ENCODE measurements at places on chromosomes 7 and 10. TPM values are rescaled to one million over a fixed set of nuclear protein-coding genes. Genes with fewer than 3 reads are reported as not detected.

GRCh38 chr7:139901056-139901795, 72.2 kb downstream of the TBXAS1 start:
- no peak overlapping the region for H3K4me3 ChIP-seq
- H3K27me3 ChIP-seq = no peaks in the 10 kb centered on the region
- no peaks in the 10 kb centered on the region for H3K4me1 ChIP-seq
- no peak overlapping the region for H3K27ac ChIP-seq
- H3K36me3 ChIP-seq = no peaks in the 10 kb centered on the region

- H3K4me3 ChIP-seq = no peak overlapping the region
- no peak for DNase-seq
- no peaks in the 10 kb centered on the region for H3K4me1 ChIP-seq
- H3K36me3 ChIP-seq = no peaks in the 10 kb centered on the region
- no peaks in the 10 kb centered on the region for H3K27me3 ChIP-seq
These were observed 23.2 kb downstream of the RAPGEF5 start for GRCh38 chr7:22333680-22334141.

DNA sequence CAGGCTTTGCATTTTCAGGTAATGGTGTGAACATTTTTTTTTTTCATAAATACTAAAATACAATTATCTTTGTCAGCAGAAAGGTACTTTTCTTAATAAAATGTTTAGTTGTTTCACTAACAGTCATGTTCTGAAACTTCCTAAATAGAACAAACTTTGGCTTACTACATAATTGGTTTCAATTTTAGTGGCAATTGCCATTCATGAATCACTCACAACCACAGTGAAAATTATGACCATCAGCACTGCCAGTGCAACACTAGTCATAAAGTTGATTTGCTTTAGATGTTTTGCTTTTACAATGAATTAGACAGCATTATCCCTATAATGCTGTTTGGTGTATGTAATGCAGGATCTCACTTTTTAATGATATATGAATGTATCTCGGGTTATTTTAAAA, 297.6 kb upstream of the PLXDC2 start:
- H3K27ac ChIP-seq = no peak overlapping the region
- H3K27me3 ChIP-seq = no peaks in the 10 kb centered on the region
- no peaks in the 10 kb centered on the region for H3K4me1 ChIP-seq
- H3K36me3 ChIP-seq = no peaks in the 10 kb centered on the region
- DNase-seq = no peak

GRCh38 chr10:49741108-49741995, 20.8 kb downstream of the OGDHL start:
- no peak overlapping the region for H3K27ac ChIP-seq
- no peak for DNase-seq
- H3K4me3 ChIP-seq = no peak overlapping the region

GRCh38 chr10:121053151-121053550, 202.0 kb downstream of the WDR11 start:
- no peak for DNase-seq
- H3K27ac ChIP-seq = no peak overlapping the region
- no peaks in the 10 kb centered on the region for H3K4me1 ChIP-seq

DNA sequence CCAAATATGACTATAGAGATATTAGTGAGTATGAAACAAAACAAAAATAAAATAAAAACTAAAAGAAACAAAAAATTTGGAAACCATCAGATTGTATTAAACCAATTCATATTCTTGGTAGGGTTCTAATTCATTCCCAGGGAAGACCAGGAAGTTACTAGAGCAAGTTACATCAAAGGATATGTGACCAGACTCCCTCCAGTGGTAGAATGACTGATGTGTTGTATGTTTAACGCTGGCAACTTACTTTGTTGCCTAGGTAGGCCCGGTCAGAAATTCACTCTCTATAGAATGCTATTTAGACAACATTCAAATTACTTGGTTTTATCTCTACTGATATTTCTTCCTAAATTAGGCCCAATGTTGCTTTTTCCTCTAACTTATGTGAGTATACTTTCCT, 5.2 kb downstream of the PHYHIPL start:
- H3K27me3 ChIP-seq = peaks cover 6% of the 10 kb centered on the region
- peak; percentile 43 for DNase-seq
- no peak overlapping the region for H3K27ac ChIP-seq
- no peaks in the 10 kb centered on the region for H3K36me3 ChIP-seq

- H3K4me3 ChIP-seq = no peak overlapping the region
- no peaks in the 10 kb centered on the region for H3K4me1 ChIP-seq
- H3K27ac ChIP-seq = no peak overlapping the region
- no peaks in the 10 kb centered on the region for H3K27me3 ChIP-seq
- H3K36me3 ChIP-seq = peaks cover 14% of the 10 kb centered on the region
These were observed 53.9 kb downstream of the SHH start for GRCh38 chr7:155758348-155758747.

GRCh38 chr10:8173866-8174243, 119.4 kb downstream of the GATA3 start:
- H3K4me3 ChIP-seq = no peak overlapping the region
- H3K36me3 ChIP-seq = no peaks in the 10 kb centered on the region
- H3K27me3 ChIP-seq = no peaks in the 10 kb centered on the region
- DNase-seq = no peak
- no peaks in the 10 kb centered on the region for H3K4me1 ChIP-seq
- no peak overlapping the region for H3K27ac ChIP-seq

- DNase-seq = peak; percentile 58
- H3K36me3 ChIP-seq = no peaks in the 10 kb centered on the region
- H3K27ac ChIP-seq = no peak overlapping the region
- no peak overlapping the region for H3K4me3 ChIP-seq
- H3K27me3 ChIP-seq = no peaks in the 10 kb centered on the region
- H3K4me1 ChIP-seq = peaks cover 12% of the 10 kb centered on the region
These were observed 28.0 kb upstream of the CABCOCO1 start for GRCh38 chr10:61634746-61635145.

- H3K27ac ChIP-seq = no peak overlapping the region
- no peaks in the 10 kb centered on the region for H3K4me1 ChIP-seq
- no peaks in the 10 kb centered on the region for H3K36me3 ChIP-seq
These were observed 116.8 kb downstream of the GRM8 start for GRCh38 chr7:127135871-127136485.

DNA sequence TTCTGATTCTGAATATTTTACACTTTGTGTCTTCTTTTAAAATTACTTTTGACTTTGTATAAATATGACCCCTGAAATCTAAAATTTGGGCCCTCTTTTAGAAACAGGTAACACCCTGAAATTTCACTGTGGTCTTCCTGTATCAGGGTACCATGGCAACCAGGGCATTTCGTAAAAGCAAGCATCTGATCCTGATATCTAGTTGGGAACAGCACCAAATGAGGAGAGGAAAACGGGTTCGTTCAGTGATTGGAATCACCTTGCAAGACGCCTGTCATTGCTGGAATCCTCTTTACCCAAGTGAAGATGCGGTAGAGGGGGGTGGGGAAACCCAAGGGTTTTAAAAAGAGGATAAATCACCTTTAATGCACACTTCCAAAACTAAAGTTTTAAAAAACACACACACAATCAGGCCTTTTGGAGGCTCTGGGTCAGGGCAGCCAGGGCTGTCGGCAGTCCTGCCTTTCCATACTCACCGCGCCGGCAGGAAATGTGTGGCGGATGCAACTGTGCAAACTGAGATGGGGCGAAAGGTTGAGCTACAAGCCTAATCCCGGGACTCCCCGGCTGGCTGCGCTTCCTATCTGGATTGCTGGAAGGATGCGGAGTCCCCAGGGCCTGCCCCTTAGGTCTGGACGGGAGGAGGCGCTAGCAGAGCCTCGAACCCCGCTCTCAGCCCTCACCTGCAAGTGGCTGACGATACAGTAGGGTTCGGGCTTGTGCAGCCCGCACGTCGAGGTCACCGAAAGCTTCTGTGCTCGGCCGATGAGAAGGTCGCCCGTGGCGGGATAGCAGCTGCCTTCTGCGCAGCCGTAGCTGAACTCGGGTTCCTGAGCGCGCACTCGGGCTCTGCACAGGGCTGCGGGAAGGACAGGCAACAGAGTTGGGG, 1.8 kb downstream of the LAMB1 start:
- H3K27ac ChIP-seq = peak overlapping the region; percentile 93
- H3K4me1 ChIP-seq = peaks cover 22% of the 10 kb centered on the region
- DNase-seq = peak; percentile 30
- peaks cover 30% of the 10 kb centered on the region for H3K36me3 ChIP-seq

DNA sequence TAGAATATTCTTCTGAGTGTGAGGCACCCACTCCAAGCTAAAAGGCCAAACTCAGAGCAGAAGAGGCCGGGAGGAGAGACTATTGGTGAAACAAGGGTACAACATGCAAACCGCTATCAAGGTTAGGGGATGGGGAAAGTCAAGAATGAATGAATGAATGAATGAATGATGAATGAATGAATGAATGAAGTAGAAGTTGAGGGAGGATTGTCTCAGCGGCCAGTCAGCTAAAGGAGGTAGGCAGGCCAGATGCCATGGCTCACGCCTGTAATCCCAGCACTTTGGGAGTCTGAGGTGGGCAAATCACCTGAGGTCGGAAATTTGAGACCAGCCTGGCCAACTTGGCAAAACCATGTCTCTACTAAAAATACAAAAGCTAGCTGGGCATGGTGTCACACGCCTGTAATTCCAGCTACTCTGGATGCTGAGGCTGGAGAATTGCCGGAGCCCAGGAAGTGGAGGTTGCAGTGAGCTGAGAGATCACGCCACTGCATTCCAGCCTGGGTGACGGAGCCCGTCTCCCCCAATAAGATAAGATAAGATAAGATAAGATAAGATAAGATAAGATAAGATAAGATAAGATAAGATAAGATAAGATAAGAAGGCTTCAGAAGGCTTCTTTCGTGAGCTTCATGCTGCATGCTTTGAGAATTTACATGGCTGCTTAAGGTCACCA, 250.8 kb downstream of the CCDC3 start:
- no peak overlapping the region for H3K27ac ChIP-seq
- DNase-seq = no peak
- H3K27me3 ChIP-seq = peaks cover 5% of the 10 kb centered on the region
- no peaks in the 10 kb centered on the region for H3K36me3 ChIP-seq

DNA sequence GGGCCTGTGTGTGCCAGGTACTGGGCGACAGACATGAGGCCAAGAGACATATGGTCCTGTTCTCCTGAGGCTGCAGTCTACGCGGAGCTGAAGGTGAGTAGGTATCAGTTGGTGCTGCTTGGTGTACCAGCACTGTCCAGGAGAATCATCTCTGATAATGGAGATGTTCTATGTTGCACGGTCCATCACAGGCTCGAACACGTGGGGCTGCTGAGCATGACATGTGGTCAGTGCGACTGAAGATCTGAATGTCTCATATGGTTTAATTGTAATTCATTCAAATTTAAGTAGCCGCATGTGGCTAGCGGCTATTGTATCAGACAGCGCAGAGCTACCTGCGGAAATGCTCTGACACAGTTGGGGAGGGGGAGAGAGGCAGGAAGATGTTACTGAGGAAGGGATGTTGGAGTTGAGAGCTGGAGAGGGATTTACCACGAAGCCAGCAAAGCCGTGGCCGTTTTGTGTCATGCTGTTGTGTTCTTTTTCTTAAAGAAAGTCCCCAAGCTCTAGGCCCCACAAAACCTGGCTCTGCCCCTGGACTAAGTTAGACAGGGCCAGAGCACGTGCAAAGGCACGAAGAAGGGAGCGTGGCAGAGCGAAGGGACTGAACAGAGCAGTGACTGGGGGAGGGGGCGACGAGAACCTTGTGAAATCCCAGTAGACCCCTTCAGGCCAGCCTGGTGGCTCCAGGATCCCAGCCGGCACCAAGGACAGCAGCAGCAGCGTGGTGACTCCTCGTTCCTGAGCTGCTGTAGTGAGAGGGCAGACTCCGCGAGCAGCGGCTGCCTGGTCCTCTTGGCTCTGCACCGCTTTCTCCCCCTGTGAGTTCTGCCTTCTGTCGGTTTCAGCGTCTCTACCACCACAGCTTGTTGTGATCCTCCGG, 20.0 kb downstream of the SMKR1 start:
- no peaks in the 10 kb centered on the region for H3K36me3 ChIP-seq
- H3K27ac ChIP-seq = no peak overlapping the region
- no peaks in the 10 kb centered on the region for H3K4me1 ChIP-seq
- H3K4me3 ChIP-seq = no peak overlapping the region

GRCh38 chr7:119514326-119514725, 758.6 kb upstream of the KCND2 start:
- no peaks in the 10 kb centered on the region for H3K27me3 ChIP-seq
- no peak overlapping the region for H3K27ac ChIP-seq
- H3K36me3 ChIP-seq = no peaks in the 10 kb centered on the region
- no peaks in the 10 kb centered on the region for H3K4me1 ChIP-seq

OR2A42 gene
- not detected for polyA plus RNA-seq

BICC1 gene
- polyA plus RNA-seq = 5.1 TPM

FUOM gene
- polyA plus RNA-seq = 71.2 TPM

EEF1AKMT2 gene
- polyA plus RNA-seq = 12.7 TPM

FAM241B gene
- 1.2 TPM for polyA plus RNA-seq
